ENCODE measurements at places on chromosomes 1 and 21. TPM values are rescaled to one million over a fixed set of nuclear protein-coding genes. Genes with fewer than 3 reads are reported as not detected.

The THEM5 gene
- not detected for total RNA-seq

The TMIGD3 gene
- not detected for total RNA-seq

The FCRL1 gene
- not detected for total RNA-seq

The GSTM1 gene
- not detected for total RNA-seq

The SPATA45 gene
- not detected for total RNA-seq

The DMBX1 gene
- not detected for total RNA-seq

The HPCAL4 gene
- not detected for total RNA-seq

The TEX38 gene
- not detected for total RNA-seq

The KMO gene
- 0.11 TPM for total RNA-seq

The FMO2 gene
- total RNA-seq = not detected

The OR6N1 gene
- not detected for total RNA-seq

The ACTL8 gene
- total RNA-seq = not detected

The OR10Z1 gene
- not detected for total RNA-seq

The EXO1 gene
- total RNA-seq = 11.4 TPM

The SYDE2 gene
- total RNA-seq = 4.7 TPM

The CASQ2 gene
- 0.54 TPM for total RNA-seq

The XKR8 gene
- 16.4 TPM for total RNA-seq

The SLAMF8 gene
- 2.0 TPM for total RNA-seq

The FAM177B gene
- not detected for total RNA-seq

The FAM72B gene
- 10.2 TPM for total RNA-seq

The GNAT2 gene
- 0.11 TPM for total RNA-seq

The PRKAA2 gene
- under 0.01 TPM for total RNA-seq

The UCHL5 gene
- 42.4 TPM for total RNA-seq

The FMO3 gene
- not detected for total RNA-seq

The DNAH14 gene
- 3.1 TPM for total RNA-seq

The STUM gene
- total RNA-seq = not detected

The IL12RB2 gene
- total RNA-seq = not detected

The WNT9A gene
- 5.1 TPM for total RNA-seq

The EDN2 gene
- total RNA-seq = 5.2 TPM

The PCBP3 gene
- not detected for total RNA-seq

The RNF223 gene
- total RNA-seq = 2.3 TPM

The TMEM183A gene
- 130 TPM for total RNA-seq

The ETNK2 gene
- 144 TPM for total RNA-seq

The OR2L2 gene
- total RNA-seq = not detected

The C1orf216 gene
- 7.1 TPM for total RNA-seq

The RORC gene
- total RNA-seq = not detected

The RAB7B gene
- total RNA-seq = 1.6 TPM

The XCL2 gene
- total RNA-seq = not detected

The BRINP3 gene
- not detected for total RNA-seq

The FLG2 gene
- total RNA-seq = not detected

The PROX1 gene
- total RNA-seq = 0.79 TPM

The FAM72C gene
- under 0.01 TPM for total RNA-seq

The DFFA gene
- total RNA-seq = 44.5 TPM
